Stimulated activated CD4-positive, alpha-beta T cell treated with anti-CD3 and anti-CD28 coated beads, Interleukin-1b, Interleukin-23, amount 100 ng/mL, for 48 hours (primary cell): ENCODE measurements at places on chromosomes 7 and 10.

GRCh38 chr10:79219322-79219957, 127.8 kb upstream of the PPIF start:
- no peak for DNase-seq

DNA sequence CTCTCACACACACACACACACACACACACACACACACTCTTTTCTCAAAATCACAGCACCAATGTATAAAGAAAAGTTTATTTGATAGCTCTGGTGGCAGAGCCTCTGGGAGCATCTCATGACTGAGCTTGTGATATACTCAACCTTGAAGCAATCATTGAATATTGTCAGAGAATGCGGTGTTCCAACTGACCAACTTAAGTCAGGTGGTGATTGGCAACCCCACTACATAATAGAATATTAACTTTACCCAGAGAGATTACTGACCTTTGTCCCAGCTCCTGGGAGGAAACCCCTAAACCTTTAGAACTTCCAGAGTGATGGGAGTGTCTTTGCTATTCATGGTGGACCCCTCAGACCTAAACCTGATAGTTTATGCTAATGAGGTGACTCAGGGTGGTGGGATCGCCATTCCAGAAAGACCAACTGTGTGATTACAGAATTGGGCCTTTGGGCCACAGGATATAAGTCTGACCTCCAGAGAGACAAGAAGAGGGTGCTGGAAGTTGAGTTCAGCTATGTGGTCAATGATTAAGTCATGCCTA, 143.1 kb downstream of the OTUD1 start:
- no peak for DNase-seq

- DNase-seq = peak; percentile 72
Measured at GRCh38 chr10:88991161-88991898, 732 bp downstream of the FAS start.

GRCh38 chr10:118374404-118374803, 32.3 kb upstream of the FAM204A start:
- no peak for DNase-seq

DNA sequence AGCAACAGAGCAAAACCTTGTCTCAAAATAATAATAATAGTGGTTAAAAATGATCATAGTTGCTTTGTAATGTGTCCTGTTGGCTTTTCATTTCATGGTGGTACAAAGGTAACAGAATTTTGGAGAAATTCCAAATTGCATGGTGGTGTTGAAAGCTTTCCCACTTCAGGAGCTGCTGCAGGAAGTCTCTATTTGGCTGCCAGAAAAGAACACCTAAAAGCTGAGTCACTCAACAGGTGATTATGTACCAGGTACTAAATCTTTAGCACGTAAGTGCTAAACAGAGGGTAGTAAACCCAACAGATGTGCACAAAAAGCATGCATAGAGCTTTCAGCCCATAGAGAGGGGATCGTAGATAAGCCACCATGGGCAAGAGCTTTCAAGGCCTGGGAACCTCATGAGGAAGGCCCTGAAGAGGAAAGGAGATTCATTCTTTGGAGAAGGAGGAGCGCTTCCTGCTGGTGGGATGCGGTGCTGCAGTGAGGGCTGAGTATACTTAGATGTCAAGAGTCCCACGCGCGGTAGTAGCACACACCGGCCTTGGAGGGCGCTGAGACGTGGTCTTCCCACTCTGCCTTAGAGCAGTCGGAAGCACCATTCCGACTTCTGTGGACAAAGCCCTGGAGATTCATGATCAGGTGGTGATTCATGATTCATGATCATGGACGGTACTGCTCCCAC, 118.7 kb downstream of the RALA start:
- DNase-seq = peak; percentile 54

DNA sequence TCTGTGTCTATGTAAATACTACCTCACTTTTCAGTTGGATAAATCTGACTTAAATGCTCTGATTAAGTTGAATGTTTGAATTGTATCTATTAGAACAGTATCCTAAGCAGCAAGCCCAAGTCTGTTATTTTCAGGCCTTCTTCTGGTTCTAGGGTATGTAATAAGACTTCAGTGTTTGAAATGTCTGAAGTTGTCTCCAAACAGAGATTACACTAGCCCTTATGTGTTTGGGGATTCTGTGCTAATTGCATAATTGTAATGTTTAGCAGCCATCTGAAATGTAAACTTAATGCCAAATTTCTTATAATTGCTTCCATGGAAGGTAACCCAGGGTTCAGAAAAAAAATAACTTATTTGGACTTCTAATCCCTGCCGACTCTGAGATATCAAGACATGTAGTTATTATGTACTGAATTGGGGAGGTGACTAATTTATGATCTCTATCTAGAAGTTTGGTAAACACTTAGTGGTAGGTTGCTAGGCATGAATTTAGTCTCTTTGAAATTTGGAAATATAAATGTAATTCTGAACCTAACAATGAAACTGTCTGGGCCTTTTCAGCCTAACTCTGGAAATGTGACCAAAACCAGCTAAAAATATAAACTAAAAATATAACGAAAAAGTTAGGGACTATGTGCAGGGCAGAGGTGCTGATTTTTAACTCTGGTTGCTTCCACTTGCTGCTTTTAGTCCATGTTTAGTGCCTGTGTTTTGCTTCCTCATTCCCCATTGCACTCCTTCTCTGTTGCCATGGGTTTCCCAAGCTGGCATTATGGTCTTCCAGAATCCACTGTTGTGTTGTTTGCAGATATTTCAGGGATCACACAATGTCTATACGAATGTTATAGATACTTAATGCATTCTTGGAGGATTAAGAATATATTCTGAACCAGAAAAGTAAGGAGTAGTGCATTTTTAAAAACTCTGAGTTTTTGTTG, 54.8 kb downstream of the MCU start:
- no peak for DNase-seq

- no peak for DNase-seq
Measured at GRCh38 chr7:155058896-155059295, 11.2 kb upstream of the HTR5A start.

DNA sequence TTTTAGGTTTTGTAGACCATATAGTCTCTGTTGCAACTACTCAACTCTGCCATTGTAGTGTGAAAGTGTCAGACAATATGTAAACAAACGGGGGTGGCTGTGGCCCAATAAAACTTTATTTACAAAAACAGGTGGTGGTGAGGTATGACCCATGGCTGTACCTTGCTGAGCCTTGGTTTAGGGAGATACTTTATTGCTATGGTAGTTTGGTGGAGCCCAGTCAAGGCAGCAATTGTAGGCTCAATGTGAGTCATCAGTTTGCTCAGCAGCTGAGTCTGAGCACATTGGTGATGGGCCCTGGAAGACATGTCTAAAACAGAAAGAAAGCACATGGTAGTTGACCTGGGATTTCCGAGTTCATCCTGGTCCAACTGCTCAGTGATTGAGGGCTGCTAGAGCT, 242.5 kb downstream of the REEP3 start:
- no peak for DNase-seq

GRCh38 chr10:93812659-93813338, 55.1 kb downstream of the LGI1 start:
- no peak for DNase-seq

DNA sequence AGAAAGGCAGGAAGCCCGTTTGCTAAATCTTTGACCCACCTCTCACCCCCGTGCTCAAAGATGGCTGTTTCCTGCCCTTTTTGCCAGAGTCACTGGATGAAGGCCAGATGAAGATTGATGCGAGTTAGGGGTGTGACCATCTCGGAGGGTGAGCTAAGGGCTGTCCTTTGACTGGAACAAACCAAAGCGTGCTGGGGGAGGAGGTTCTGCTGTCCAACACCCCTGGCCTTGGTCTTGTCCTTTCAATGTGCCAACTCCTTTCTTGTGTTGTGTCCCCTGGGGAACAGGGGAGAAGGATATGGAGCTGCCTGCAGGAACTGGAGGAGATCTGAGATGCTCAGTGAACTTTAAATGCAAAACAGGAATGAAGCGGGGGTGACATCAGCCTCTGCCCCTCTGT, 90.3 kb upstream of the ADAM12 start:
- DNase-seq = no peak

- peak; percentile 64 for DNase-seq
Measured at GRCh38 chr7:128387216-128388144, 22.3 kb downstream of the IMPDH1 start.

DNA sequence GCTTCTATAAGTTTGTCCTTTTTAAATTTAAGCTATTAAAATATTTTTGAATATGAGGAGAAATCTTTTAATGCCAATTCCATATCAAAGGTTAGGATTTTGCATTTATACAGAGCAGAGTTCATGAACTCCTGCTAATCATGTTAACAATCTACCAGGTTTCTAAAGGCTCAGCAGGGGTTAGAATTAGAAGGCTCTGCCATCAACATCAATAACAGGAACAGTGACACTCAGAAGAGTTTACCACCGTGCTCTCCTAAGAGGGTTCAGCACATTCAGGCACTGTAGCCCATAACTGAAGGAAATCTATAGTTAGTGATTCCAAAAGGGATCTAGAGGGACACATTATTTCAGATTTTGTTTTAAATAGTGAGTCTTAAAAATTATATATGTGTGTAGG, 100.1 kb downstream of the HOXA1 start:
- no peak for DNase-seq

- DNase-seq = no peak
Measured at GRCh38 chr7:55970978-55971377, 6.6 kb downstream of the NIPSNAP2 start.

DNA sequence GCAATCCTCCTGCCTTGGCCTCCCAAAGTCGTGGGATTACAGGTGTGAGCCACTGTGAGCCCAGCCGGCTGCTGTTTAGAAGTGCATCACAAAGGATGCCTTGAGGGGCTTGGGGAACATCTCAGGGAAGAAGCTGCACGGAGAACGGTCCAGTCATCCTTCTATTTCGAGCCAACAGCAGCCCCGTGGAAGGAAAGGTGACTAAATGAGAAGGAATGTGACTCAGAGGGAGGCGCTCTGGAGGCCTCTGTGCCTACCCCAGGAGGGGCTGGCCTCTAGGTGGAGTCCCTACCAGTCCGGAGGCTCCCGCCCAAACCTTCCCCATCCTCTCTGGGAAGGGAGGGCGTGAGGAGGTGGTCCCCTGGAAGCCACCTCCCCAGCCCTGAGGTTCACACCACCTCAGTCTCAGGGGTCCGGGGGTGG, 76.2 kb downstream of the CTBP2 start:
- no peak for DNase-seq

GRCh38 chr7:149728491-149729375, 44.7 kb downstream of the ZNF467 start:
- no peak for DNase-seq

- no peak for DNase-seq
Measured at GRCh38 chr7:12610899-12611298, 40.4 kb downstream of the SCIN start.

DNA sequence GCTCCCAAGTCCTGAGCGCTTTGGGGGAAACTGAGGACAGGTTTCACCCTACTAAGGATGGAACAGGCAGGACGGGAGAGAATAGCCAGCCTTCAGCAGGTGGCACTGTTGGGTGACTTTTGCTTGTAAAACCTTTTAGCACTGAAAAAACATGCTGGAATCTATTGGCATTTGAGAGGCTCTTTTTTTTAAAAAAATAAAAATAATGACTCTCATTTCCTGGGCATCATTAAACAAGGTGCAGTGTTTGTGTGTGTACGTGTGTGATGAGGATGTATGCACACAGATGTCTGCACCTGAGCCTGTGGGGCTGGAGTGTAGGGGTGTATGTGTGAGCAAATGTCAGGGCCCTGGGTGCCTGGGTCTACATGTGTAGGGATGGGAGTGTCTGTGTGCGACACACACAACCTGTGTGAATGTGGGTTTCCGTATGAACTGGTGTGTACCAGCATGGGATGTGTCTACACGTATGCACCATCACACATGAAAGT, 177.9 kb downstream of the RPS24 start:
- DNase-seq = no peak

DNA sequence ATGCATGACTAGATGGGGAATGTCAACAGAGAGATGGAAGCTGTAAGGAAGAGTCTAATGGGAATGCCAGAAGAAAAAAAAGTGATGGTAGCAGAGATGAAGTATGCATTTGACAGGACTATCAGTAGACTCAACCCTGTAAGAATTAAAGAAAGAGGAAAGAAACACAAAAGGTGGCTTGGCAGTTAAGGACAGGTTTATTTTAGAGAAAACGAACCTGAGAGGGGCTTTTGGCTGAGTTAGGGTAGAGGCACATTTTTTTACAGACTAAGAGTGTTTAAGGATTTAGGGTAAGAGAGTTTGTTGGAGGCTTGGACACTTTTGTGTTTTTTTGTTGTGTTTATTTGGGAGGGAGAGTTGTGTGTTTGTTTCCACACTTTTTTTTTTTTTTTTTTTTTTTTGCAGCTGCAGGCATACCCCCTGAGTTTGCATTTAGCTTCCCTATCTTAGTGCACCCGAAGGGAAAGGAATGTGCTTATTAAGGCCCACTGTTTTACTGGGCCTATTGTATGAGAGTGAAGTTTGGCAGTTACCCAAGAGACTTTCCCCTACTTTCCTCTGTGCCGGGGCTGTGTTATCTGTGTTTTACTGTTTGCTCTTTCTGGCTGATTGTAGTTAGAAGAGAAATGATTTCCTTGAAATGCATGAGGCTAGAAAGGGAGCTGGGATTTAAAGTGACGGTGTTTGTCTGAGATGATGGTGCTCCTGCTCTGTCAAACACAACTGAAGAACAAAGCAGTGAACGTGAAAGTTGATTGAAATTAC, 32.0 kb downstream of the NPVF start:
- DNase-seq = no peak

- DNase-seq = no peak
Measured at GRCh38 chr10:17059197-17059688, 70.4 kb downstream of the CUBN start.

- DNase-seq = no peak
Measured at GRCh38 chr7:29548823-29549222, 14.8 kb upstream of the PRR15 start.

- no peak for DNase-seq
Measured at GRCh38 chr10:51129946-51130544, 55.8 kb downstream of the PRKG1 start.

DNA sequence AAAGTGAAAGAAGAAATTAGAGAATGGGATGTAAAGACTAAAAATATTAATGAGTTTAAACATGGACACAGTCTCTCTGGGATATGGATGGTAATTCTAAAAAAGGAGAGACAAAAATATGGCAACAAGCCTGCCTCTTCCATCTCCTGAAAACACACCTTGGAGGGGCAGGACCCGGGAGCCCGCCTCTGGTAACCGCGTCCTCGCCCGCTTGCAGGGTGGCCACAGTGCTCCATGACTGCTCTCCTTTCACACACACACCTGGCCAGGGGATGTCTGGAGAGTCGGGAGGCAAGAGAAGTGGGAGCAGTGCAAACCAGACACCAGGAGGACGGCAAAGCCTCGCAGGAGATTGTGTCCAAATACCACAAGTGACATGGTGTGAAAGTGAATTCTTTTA, 166.3 kb downstream of the ZMYND11 start:
- DNase-seq = no peak

GRCh38 chr10:101043363-101043707, 12.3 kb downstream of the SFXN3 start:
- no peak for DNase-seq
